ENCODE measurements at places on chromosomes 12 and 14.

GRCh38 chr12:51390457-51390856 is 749 bp downstream of the GALNT6 start:
- DNase-seq = no peak

- no peak for DNase-seq
Measured at GRCh38 chr12:107351713-107352112, 258.4 kb upstream of the CRY1 start.

DNA sequence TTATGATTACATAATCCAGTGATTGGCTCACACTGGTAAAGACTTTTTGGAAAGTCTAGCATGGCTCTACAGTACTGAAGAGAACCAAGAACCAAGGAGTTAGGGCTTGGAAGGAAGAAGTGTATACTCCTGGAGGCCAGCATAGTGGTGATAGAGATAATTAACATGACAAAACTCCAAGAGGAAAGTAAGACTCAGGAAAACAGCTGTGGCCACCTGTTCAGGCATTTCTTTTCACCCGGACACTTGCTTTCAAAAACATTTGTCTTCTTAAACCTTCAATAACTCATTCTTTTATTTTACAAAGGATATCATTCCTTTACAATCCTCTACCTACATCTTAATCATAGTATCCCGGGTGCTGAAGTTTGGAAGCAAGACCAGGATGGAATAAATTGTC is 50.9 kb downstream of the KLHL28 start:
- DNase-seq = no peak

- no peak for DNase-seq
Measured at GRCh38 chr12:121267822-121268221, 28.7 kb downstream of the CAMKK2 start.

DNA sequence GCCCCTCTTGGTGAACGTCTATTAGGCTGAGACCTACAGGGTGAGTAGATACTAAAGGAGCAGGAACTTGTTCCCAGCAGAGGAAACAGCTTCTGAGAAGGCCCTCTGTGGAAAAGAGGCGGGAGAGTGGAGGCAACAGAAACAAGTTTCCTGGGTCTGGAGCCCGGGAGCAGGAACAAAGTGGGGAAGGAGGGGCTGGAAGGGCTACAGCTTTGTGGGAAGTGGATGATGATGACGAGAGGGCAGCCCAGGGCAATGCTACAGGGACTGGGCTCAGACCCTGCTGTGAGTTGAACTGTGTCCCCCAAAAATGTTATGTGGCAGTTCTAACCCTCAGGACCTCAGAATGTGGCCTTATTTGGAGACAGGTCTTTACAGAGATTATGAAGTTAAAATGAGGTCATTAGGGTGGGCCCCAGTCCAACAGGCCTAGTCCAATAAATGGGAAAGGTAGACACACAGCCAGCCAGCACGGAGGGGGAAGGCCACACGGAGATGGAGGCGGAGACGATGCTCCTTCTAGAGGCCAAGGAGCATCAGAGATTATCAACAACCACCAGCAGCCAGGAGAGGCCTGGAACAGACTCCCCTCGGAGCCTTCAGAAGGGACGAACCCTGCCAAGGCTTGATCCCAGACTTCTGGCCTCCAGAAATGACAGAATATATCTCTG is 14.3 kb downstream of the CAMKK2 start:
- DNase-seq = no peak

DNA sequence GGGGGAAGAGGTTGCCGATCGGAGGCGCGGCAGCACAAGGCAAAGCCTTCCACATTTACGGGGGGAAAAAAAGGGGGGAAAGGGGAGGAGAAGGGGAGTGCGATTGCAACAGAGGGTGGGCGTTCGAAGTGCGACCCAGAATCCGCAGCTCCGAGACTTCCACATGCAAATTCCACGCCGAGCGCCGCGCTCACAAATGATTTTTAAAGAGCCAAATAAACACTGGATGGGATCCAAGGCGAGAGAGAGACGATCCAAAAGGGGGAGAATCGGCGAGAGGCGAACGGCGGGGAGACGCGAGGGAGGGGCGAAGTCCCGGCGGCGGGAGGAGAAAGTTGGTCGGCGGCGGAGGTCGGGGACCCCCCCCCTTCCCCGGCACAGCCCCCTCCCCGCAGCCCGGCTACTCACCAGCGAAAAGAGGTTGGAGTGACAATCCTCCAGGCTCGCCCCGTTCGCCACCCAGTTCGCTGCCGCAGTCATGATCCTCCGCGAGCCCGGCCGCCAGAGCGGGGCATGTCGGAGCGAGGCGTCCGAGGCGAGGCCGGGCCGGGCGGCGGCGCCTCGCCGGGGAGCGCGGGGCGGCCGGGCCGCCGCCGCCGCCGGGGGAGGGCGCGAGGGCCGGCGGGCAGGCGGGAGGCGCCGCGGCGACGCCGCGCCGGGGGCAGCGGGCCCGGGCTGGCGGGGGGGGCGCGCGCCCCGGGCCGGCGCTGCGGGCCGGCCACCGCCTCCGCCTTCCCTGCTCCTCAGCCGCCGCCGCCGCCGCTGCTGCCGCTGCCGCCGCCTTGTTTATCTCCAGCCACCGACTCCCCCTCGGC is 634 bp downstream of the MED13L start:
- DNase-seq = peak; percentile 20

DNA sequence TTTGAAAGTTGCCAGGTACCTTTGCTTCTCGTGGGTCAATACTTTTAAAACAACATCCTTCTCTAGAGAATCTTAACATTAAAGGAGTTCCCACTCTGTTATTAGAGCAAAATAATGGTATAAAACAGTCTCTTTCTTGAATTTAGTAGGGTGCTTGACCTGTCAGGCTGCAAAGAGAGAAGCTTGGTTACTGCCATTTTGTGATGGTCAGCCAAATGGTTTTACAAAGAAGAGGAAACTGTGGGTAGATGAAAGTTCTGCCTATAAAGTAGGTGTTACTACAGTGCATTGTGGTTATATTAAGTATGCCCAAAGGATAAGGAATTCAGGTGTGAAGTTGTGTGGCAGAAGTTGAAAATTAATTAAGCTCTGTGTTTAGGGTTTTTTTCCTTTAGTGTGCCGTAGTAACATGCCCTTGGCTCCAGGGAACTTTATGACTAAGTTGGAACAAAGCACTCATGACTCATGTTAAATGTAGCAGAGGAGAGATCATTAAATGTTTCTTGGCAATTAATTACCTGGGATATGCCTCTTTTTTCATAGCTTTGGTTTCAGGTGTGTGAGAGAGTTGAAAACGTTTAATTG is 354.0 kb upstream of the KITLG start:
- DNase-seq = no peak

- no peak for DNase-seq
Measured at GRCh38 chr14:90554341-90554740, 157.5 kb downstream of the CALM1 start.

- DNase-seq = no peak
Measured at GRCh38 chr12:131622422-131622955, 88.4 kb upstream of the SFSWAP start.

GRCh38 chr14:105397350-105397931 is 897 bp upstream of the TEX22 start:
- no peak for DNase-seq

DNA sequence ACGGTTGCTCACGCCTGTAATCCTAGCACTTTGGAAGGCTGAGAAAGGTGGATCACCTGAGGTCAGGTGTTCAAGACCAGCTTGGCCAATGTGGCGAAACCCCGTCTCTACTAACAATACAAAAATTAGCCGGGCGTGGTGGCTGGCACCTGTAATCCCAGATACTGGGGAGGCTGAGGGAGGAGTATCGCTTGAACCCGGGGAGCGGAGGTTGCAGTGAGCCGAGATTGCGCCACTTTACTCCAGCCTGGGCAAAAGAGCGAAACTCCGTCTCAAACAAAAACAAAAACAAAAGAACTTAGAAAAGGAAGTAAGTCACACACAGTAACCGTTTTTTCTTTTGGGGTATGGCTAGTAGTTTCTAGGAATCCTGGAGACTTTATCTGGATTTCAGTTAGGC is 1.7 kb upstream of the PALS1 start:
- no peak for DNase-seq

Data from activated CD4-positive, CD25-positive, alpha-beta regulatory T cell (primary cell).